A172 (cell line): ENCODE measurements at places on chromosomes 12 and 14.

GRCh38 chr14:62015243-62015642 lies 253.0 kb downstream of the SNAPC1 start:
- no peak for DNase-seq

DNA sequence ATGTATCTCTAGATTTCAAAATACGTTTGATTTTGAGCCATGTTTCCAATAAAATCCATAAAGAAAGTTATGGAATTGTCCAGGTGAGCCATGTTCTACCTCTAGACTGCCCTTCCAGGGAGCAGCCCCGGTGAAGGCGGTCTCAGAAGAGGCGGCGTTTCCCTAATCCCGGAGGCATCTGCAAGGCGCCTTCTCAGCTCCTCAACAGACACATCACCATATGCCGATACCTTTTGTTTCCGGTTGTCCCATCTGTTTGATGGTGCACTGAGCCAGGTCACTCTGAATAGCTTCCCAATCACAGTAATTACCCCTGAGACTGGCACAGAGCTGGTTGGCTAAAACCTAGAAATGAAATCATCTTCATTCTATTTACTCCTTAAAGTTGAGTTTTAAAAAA lies 305.5 kb upstream of the FKBP4 start:
- DNase-seq: no peak

DNA sequence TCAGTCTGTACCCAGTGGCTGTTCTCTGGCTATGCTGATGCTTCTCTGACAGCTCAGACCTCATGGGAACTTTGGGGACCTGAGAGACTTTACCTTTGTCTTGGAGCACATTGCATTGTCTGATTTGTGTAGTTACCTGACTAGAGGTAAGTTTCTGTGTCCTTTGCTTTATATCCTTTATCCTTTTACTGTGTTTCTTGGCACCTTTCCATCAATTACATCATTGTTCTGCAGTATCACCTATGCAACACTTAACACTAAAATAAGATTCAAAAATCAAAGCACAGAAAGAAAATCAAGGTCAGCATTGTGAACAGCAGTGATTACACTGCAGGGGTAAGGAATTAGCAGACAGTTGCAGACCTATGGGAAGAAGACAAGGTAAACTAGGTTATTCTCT lies 43.8 kb downstream of the SLC35F4 start:
- DNase-seq: no peak

GRCh38 chr14:31294746-31295405 lies 87.3 kb upstream of the HECTD1 start:
- DNase-seq: no peak

- DNase-seq: no peak
These were observed 479.8 kb downstream of the BCL11B start for GRCh38 chr14:98792171-98792570.

DNA sequence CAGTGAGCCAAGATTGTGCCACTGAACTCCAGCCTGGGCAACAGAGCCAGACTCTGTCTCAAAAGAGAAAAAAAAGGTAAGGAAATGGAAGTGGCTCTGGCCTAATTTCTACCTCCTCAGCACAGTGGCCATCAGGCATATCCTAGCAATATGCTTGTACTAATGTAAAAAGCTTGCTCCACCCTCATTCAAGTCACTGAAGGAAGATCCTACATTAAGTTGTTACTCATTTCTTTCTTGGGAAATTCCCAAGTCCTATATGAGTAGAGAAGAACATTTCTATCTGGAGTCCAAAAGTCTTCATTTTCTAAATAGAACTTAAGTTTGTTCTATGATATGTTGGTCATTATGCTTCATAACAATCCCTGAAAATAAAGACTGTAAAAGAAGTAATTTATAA lies 67.3 kb upstream of the HOXC13 start:
- DNase-seq: no peak

GRCh38 chr14:34138175-34138574 lies 187.3 kb upstream of the EGLN3 start:
- DNase-seq: no peak

- no peak for DNase-seq
These were observed 68.6 kb upstream of the FERMT2 start for GRCh38 chr14:53019406-53019805.

DNA sequence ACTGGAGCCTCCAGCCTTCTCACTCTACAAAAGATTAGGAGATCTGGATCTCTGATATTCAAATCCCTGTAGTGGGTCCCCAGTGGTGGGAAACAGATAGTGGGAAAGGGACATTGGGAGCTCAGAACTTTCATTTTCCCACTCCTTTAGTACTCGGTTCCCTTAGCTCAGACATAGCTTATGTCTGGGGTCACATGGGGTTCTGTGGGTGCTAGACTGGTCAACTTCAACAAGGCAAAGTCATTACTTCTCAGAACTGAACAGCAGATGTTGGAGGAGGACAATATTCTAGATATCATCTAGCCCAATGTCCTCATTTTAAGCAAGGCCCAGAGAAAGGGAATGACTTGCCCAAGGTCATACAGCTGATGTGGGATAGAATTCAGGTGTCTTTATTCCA lies 19.5 kb upstream of the ITGA5 start:
- no peak for DNase-seq

GRCh38 chr12:3535431-3535841 lies 44.4 kb downstream of the PRMT8 start:
- no peak for DNase-seq

DNA sequence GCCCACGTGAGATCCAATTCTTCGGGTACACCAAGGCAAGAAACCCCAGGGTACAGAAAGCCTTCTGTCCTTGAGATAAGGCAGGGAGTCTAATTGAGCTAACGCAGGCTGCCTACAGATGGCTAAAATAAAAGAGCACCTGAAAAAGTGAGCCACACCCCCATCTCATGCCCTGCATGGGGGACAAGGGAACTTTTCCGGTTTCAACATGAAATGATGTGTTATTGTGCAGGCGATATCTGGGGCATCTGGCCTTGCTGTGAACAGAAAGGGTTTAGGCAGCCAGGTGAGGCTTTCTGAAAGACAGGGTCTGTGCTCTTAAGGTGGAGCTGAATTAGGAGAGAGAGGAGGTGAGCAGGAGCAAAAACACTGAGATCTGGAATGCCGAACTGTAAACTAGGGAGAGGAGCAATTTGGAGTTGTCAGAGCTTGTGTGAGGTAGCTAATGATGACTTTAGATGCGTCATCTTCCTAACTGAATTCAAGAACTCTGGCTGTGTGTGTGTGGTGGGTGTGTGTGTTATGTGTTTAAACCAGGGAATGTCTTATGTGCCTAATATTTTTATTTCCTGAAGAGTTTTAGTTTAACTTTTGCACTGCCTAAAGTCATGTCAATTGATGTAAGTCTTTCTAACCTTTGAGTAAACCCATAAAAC lies 20.1 kb upstream of the LDHB start:
- DNase-seq: no peak

- no peak for DNase-seq
These were observed 223.7 kb upstream of the RTL1 start for GRCh38 chr14:101127224-101127623.

DNA sequence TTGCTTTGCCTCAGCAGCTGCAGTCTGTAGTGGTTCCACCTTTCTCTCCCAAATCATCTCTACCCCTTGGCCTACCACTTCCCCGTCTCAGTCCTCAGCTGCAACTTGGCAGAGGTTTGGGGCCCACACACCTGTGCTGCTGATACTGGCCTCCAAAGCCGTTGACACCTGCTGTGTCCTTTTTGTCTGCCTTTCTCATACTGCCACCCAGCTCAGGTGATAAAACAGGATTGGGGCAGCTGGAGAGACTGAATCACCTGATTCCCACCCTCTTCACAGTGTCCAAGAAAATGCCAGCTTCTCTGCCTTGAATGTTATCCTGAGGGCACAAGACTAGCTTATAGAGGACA lies 103.7 kb downstream of the ETV6 start:
- DNase-seq: no peak

DNA sequence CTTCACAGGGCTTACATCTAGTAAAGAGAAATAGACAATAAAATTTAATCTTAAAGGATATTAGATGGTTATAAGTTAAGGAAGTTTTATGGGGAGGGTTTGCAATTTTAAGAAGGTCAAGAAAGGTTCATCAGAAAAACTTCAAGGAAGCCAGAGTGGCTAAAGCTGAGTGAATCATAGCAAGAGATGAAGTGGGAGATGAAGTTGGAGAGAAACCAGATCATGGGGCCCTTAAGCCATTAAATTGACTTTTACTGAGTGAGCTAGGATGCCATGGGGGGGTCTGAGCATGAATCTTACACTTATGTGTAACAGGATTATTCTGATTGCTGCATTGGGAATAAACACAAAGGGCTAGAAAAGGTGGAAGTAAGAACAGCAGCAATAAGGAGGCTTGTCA lies 189.2 kb downstream of the LRIG3 start:
- no peak for DNase-seq

DNA sequence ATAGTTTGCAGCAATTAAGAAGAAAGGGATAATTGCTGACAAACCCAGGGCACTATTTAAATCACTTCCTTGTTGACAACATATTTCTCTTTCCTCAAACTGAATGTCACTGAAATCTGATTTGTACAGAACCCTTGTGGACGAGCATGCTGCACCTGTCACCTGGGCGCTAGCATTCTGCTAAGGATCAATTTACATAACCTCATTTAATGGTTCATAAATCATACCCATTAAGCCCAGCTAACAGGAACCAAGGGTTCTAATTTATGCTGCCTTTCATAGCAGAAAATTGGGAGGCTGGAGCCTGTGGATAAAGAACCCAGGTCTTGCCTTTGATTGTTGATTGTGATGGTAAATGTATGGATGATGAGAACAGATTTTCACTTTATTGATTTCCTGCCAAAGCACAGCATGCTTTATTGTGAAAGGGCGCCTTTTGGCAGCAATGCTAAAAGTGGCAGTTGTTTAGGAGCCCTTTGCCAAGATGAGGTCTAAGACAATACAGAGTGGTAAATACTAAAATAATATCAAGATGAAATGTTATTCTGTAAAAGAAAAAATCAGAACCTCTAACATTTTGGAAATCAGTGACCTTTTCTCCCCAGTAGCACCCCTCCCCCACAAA lies 95.4 kb downstream of the NKX2-1 start:
- DNase-seq: no peak

DNA sequence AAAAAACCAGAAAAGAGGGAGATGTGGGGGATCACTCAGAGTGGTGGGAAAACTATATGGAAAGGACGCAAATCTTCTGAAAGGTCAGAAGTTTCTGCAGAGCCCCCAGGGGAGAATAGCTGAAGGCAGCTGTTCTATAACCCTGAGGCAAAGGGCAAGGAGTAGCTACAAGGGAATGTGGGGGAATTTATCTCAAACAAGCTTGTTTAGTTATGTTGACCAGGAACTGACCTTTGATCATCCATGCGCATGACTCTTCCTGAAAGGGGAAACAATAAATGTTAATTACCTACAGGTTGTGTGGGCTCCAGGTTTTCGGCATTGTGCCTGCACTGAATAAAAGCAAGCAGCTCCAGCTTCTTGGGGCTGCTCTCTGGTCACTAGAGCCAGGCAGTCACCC lies 968.5 kb downstream of the AACS start:
- no peak for DNase-seq

DNA sequence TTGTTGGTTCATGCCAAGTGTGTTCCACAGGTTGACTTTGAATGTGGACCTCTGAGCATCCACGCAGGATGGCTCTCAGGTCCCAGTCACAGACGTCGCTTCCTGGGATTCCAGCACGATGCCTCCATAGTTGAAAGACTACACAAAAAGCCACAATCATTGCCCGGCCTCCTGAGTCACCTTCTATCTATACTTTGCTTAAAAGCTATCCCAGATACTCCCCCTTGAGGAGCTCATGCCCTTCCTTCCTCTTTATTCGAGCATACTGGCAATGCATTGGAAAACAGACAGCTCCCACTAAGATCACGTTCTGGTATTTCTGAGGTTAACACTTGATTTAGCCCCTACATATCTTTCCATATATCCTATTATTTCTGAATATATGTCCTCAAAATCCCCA lies 40.1 kb downstream of the ZNF664 start:
- no peak for DNase-seq

- DNase-seq: no peak
These were observed 192.9 kb downstream of the SEC23A start for GRCh38 chr14:38910092-38910491.

DNA sequence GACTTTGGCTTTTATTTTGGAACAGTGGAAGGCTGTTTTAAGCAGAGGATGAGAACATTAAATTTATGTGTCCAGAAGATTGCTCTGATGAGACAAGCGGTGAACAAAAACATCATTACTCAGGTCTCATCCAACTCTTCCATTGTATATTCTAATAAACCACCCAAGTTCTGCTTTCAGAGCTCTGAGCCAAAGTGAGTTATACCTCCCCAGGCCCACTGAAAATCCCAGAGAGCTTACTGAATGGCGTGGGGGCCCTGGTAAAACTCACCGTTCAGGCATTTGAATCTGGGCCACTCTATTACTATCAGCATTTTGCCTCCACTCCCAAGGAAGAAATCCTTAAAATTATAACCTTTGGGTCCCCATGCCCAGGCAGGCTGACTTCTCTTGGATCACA lies 122.0 kb upstream of the HIF1A start:
- DNase-seq: no peak

DNA sequence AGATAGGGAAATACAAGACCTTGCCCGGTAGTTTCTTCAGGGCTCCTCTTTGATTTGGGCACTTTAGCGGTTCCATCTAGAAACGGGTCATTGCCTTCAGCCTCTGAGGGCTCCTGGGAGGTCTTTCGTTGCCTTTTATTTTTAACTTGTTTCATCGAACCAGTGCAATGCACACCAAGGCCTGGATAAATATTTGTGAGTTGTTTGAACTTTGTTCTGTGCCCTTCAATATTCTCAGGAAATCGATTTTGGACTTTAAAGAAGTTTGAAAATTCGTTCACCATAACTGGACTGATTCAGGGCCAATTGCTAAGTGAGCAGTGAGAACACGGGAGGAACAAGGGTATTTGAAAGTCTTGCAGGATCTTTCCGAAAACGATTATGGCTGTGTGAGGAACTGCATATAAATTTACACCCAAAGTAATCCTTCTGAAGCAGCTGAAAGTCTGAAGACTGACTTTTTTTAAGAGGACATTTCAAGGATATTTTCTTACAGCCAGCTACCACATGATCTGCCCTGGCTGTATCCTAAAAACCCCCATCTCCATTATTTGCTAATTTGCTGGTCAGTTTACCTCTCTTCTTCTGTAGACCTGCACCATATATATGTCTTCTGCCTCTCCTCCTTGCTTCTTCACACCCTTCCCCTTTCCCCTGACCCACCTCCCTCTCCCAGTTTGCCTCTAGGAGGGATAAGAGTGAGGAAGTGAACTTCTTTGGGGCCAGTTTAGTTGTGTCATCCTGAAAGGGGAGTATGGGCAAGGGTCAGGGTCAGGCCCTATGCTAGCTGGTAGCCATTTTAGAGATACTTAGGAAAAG lies 8.0 kb downstream of the DUSP6 start:
- no peak for DNase-seq

- DNase-seq: no peak
These were observed 1.8 kb downstream of the C12orf57 start for GRCh38 chr12:6945613-6946012.

GRCh38 chr14:79318371-79318770 lies 892.9 kb downstream of the DIO2 start:
- DNase-seq: no peak
